ENCODE measurements at places on chromosomes 16 and 17. TPM values are rescaled to one million over a fixed set of nuclear protein-coding genes. Genes with fewer than 3 reads are reported as not detected.

KRT32 gene
- total RNA-seq, result not detected

ACTG1 gene
- total RNA-seq, result 7,251 TPM

TMEM92 gene
- total RNA-seq, result not detected

DRC7 gene
- total RNA-seq, result not detected

TERB1 gene
- not detected for total RNA-seq

TSPOAP1 gene
- 0.32 TPM for total RNA-seq

HBM gene
- total RNA-seq, result not detected

RPGRIP1L gene
- 13.2 TPM for total RNA-seq

ASPA gene
- total RNA-seq, result 4.1 TPM

CD300C gene
- not detected for total RNA-seq

MYH1 gene
- total RNA-seq, result not detected

MT1G gene
- total RNA-seq, result not detected

KRTAP1-1 gene
- not detected for total RNA-seq

CLEC18B gene
- total RNA-seq, result 0.90 TPM

HS3ST4 gene
- not detected for total RNA-seq

NPIPA2 gene
- not detected for total RNA-seq

CHRNE gene
- 0.72 TPM for total RNA-seq

NAGS gene
- 2.2 TPM for total RNA-seq

HEATR9 gene
- total RNA-seq, result not detected

ZNF624 gene
- total RNA-seq, result 12.0 TPM

CHST4 gene
- not detected for total RNA-seq

MYH11 gene
- total RNA-seq, result 0.16 TPM

CDK5R1 gene
- 1.5 TPM for total RNA-seq

SLFN11 gene
- total RNA-seq, result 49.6 TPM

HSPB9 gene
- not detected for total RNA-seq

SLC9A5 gene
- 0.18 TPM for total RNA-seq

PPP1R27 gene
- not detected for total RNA-seq

FHOD1 gene
- 19.0 TPM for total RNA-seq

TBC1D3K gene
- total RNA-seq, result not detected

C17orf67 gene
- total RNA-seq, result 0.16 TPM

CACNG1 gene
- total RNA-seq, result not detected

WDR59 gene
- 11.5 TPM for total RNA-seq

SOX9 gene
- 36.3 TPM for total RNA-seq

LPO gene
- not detected for total RNA-seq

CD300H gene
- total RNA-seq, result not detected

DDX28 gene
- 3.2 TPM for total RNA-seq

VMO1 gene
- total RNA-seq, result not detected

PIPOX gene
- total RNA-seq, result not detected

ITGB3 gene
- total RNA-seq, result 12.8 TPM

CDH5 gene
- 30.6 TPM for total RNA-seq

JUP gene
- 54.1 TPM for total RNA-seq

TBC1D3C gene
- total RNA-seq, result 0.54 TPM

MYL4 gene
- total RNA-seq, result not detected
